Skin of body (tissue), 3 donors: ENCODE measurements at places on chromosomes 2 and 18. TPM values are rescaled to one million over a fixed set of nuclear protein-coding genes. Genes with fewer than 3 reads are reported as not detected.
A peak's percentile ranks its signal among the peaks of the same experiment; 100 is the strongest.

DNA sequence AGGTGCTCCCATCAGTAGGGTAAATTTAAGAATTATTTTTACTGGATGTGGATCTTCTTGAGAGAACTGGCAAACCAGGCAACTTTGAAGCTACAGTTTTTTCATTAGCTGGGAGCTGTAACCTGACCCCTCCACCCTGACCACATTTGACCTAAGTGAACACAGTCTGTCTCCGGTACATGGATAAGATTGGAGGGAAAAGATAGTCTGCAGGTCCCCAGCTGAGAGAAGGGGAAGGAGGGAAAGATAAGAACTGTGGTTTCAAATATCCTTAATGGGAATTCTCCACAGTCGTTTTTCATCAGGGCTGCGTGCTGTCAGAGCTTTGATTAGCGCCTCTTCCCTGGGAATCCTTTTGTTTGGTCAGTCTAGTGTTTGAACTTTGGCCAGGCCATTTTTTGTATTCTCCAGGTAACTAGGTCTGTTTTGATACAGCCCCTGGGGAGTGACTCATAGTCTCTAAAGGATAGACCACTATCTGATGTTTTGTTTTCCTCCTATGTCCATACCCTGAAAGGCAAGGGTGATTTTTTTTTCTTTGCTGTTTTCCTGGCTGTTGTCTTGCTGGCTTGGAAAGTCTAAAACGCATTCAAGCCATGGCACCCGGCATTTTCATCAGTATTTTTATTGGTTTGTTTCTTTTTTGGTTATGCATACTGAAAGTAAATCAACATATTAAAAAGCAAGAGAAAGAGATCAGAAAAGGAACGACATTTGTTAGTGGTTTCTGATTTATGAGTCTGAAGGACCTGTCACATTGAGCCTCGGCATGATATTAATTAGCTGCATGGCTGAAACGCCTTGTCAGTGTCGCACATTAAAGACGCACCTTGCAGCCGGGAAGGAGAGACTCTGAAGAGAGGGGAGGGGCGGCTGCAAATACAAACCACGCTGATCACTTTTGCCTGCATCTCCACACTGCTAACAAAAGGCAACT lies 183.4 kb upstream of the FN1 start:
- DNase-seq: no peak

GRCh38 chr2:9307535-9307934 lies 100.9 kb downstream of the ASAP2 start:
- DNase-seq: no peak

DNA sequence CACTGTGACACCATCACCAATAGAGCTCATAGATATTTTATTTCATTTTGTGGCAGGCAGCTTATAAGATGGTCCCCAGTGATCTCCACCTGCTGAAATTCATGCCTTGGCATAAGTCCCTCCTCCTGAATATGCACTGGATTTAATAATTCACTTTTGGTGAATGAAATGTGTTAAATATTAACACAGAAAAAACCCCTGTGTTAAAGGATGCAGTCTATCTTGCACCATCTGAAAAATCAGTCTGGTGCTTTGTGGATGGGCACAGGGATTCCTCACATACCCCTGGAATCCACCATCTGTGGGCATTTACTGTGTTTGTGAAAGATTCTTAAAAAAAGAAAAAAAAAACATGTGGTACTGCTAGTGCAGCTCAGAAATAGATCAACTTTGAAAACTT lies 26.1 kb upstream of the WIPF1 start:
- DNase-seq: no peak

DNA sequence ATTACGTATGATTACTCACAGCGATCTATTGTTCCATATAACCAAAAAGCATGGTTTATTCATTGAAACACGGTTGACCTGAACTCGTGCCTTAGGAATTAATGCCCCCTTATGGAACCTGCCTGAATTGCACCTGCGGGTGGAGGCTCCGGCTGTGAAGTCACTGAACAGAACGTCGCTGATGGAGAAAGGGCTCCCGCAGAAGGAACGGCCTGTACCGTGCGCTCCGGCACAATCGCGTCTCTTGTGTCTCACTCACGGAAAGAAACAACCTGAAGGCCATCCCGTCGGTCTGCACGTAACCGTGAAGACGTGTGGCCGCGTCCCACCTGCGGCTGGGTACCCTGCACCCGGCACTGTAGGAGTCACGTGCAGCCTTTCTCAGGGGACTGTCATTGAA lies 133.1 kb downstream of the NFATC1 start:
- peak; percentile 68 for DNase-seq

GRCh38 chr18:10182009-10182624 lies 268.3 kb downstream of the VAPA start:
- no peak for DNase-seq

GRCh38 chr18:6256521-6256920 lies 158.2 kb downstream of the L3MBTL4 start:
- DNase-seq: no peak

GRCh38 chr2:179991344-179991743 lies 15.8 kb downstream of the CWC22 start:
- no peak for DNase-seq

DNA sequence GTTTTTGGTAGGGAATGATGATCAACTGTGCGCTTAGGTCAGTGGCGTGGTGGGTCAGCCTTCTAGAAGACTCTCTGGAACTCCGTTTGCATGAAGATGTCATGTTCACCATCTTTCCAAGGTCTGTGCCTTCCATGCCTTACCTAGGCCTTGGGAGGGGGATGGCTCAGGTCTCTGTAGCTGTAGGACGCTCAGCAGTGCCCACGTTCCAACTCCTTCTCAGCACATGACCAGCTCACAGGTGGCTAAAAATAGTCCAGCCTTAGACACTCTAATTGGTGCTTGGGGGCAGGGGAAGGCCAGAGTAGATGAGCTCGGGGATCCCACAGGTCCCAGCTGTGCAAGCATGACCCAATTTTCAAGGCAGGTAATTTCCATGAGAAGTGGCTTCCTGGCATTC lies 42.3 kb upstream of the TEX51 start:
- DNase-seq: no peak

GRCh38 chr2:69305712-69306392 lies 81.2 kb downstream of the GFPT1 start:
- no peak for DNase-seq

DNA sequence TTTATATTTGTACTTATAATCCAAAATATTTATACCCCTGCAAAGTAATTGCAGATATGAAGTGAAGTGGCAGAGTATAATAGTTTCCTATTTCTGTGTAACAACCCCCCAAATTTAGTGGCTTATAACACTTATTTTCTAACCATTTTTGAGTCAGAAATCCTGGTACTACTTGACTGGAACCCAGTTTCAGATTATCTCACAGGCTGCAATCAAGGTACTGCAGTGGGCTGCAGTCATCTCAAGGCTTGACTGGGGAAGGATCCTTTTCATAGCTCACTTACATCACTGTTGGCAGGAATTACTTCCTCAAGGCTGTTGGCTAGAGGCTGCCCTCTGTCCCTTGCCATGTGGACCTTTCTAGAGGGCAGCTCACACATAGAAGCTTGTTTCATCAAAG lies 558.2 kb upstream of the PKDCC start:
- DNase-seq: no peak

GRCh38 chr2:41837610-41838009 lies 210.2 kb upstream of the PKDCC start:
- no peak for DNase-seq

DNA sequence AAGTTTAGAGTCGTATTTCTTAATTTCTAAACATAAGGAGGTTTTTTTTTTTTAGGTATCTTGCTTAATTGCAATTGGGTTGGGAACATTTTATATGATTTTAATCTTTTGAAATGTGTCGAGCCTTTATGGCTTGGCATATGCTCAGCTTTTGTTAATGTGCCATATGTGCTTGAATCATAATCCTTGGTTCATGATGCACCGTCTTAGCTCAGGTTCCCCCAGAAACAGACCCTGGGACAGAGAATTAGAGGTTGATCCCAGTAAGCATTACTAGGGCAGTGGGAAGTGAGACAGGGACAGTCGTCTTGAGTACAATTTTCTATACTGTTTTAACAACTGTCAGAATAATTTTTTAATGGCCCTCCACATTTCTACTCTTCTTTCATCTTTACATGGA lies 9.3 kb downstream of the CHCHD5 start:
- no peak for DNase-seq

- DNase-seq: no peak
Measured at GRCh38 chr2:237967463-237967951, 693 bp downstream of the UBE2F start.

DNA sequence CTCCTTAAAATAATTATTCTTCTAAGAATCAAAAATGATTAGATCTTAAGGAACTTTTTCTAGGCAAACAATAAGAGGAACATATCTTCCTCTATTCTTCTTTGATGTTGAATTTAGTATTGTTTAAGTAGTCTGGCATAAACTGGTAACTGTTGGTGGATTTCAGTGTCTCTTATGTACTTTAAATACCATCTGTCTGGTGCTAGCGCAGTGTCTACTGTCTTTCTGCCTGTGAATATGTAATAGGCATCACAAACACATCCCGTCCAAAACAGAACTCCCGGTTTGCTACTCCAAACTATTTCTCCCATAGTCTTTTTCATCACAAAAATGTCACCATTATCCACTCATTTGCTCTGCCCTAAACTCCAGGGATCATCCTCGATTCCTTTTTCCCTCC lies 281.7 kb downstream of the PHLPP1 start:
- DNase-seq: no peak

DNA sequence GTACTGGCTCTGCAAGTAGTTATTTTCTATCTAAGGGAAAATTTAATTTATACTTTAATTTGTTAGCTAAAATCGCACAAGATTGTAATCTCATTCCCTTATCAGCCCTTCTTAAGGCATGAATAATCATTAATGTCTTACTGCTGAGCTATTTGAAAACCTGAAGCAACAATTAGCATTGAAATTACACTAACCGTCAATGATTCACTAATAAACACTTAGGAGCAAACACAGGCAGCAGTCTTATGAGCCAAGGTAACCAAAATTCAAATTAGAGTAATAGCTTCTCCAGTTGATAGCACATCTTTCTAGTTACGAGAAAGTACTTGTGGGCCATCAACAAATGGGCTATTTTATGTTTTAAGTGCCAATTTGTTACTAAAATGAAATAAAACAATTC lies 1289.7 kb downstream of the LRP1B start:
- DNase-seq: no peak

- DNase-seq: no peak
Measured at GRCh38 chr2:216404010-216404618, 8.2 kb upstream of the SMARCAL1 start.

GRCh38 chr2:112032689-112033465 lies 22.2 kb upstream of the TMEM87B start:
- DNase-seq: no peak

- DNase-seq: no peak
Measured at GRCh38 chr2:127993659-127994058, 34.2 kb downstream of the SAP130 start.

- no peak for DNase-seq
Measured at GRCh38 chr2:76958749-76959148, 563.4 kb downstream of the LRRTM4 start.

GRCh38 chr2:195677290-195677689 lies 20.3 kb downstream of the SLC39A10 start:
- no peak for DNase-seq

GRCh38 chr2:65026704-65027464 lies 29.3 kb upstream of the CEP68 start:
- DNase-seq: no peak

DNA sequence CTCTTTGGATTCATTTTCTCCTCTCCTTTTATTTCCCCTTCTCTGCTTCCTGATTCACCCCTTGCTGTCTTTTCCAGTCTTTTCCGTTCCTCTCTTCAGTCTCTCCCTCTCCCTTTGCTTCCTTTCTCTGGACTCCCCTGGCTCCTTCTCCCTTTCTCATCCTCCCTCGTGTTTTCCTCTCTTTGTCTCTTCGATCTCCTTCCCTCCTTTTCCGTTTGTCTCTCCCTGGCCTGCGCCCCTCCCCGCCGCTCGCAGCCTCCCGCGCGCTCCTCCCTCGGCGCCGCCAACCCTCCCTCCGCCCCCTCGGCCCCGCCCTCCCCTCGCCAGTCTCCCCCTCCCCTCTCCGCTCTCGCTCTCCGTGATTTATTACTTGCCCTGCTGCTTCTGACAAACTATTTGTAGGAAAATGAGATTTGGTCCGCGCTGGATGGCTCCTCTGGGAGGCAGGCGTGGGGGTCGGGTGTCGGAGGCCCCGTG lies 46.0 kb upstream of the PAX8 start:
- DNase-seq: peak; percentile 74

- DNase-seq: no peak
Measured at GRCh38 chr2:96135621-96136020, 2.7 kb downstream of the ASTL start.

DNA sequence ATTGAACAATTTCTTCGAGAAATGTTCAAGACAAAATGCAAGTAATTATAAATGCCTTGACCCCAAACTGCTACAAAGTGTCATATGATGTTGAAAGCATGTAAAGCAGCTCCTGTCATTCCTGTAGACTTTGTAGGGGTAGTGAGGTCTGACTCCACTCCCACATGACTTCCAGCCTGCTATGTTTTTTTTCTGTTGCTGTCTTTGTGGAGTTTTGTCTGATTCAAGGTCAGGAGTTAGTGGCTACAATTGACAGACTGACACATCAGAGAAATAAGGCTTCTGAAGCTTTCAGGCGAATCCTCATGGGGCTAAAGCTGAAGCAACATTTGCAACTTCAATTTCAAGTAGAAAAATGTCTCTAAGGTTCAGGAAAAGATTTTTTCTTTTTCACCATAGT lies 63.9 kb upstream of the CCDC195 start:
- DNase-seq: no peak

- DNase-seq: peak; percentile 15
Measured at GRCh38 chr2:46780801-46781445, 134.7 kb downstream of the MCFD2 start.

GRCh38 chr2:184756885-184757284 lies 158.6 kb downstream of the ZNF804A start:
- DNase-seq: no peak

- DNase-seq: no peak
Measured at GRCh38 chr18:42436222-42436765, 481.3 kb downstream of the PIK3C3 start.

- DNase-seq: no peak
Measured at GRCh38 chr2:145423809-145424208, 903.9 kb upstream of the ZEB2 start.

CXCR1 gene
- total RNA-seq: 2.1 TPM

ATOH8 gene
- total RNA-seq: 5.2 TPM

ST8SIA3 gene
- total RNA-seq: not detected

FOXI3 gene
- 3.7 TPM for total RNA-seq

PEX13 gene
- 35.2 TPM for total RNA-seq

LYPD6 gene
- 5.1 TPM for total RNA-seq

RBBP8 gene
- 61.2 TPM for total RNA-seq

ITSN2 gene
- total RNA-seq: 31.7 TPM

DSG4 gene
- 12.5 TPM for total RNA-seq

VAMP8 gene
- total RNA-seq: 32.4 TPM
